Renal pelvis (tissue), 12 donors: ENCODE measurements at places on chromosomes 5 and 9. TPM values are rescaled to one million over a fixed set of nuclear protein-coding genes. Genes with fewer than 3 reads are reported as not detected.

DNA sequence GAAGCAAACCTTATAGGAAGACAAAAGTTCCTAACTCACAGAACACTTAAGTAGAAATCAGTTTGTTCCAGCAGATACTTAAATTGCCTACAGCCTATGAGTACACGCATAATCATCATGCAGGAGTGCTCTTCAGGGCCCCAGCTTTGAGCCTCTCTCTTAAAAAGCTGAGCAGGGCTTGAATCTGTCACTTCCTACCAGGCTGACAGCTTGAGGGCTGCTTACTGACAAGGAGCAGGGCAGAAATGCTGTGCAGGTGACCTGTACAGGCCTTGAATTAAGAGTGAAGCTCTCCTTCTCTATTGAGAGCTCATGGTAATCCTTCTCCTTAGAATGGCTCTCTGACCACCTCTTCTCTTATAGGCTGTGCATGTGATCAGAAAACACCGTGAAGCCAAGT, 66.5 kb upstream of the MAST4 start:
- DNase-seq, result no peak

GRCh38 chr5:180641566-180641900, 7.9 kb downstream of the FLT4 start:
- DNase-seq, result no peak

GRCh38 chr5:115601701-115602590, at the start of gene TICAM2:
TSS of gene TICAM2 (minus strand) at chr5:115602479. CDS start at chr5:115581256, 21,223 bp downstream.
- DNase-seq, result no peak

DNA sequence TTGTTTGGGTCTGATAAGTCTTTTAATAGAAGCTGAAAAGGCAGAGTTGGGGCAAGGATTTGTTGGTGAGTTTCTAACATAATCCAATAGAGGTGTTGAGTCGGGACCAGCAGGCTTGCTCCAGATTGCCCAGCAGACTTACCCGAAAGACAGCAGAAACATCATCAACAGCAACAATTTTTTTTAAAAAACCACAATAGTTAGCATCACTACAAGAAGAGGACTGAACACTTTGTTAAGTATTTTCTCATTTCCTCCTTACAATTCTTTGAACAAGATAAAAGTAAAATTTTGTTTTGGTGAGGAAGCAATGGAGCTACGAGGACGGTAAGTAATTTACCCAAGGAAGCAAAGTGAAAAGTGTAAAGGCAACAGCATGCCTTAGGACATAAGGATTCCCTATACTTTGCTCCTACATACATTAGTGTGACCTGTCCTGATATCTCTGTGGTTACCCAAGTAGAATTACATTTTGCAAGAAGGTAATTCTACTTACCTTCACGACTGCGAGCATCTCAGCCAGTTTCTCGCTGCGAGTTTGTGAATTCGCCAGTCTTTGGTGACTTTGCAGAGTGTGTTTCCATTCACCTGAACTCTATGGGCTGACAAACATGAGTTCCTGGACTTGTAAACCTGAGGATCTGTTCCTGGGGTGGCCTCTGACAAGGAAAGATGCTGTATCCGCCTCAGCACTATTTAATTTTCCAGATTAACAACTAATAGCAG, 13.2 kb downstream of the ITK start:
- DNase-seq, result no peak

DNA sequence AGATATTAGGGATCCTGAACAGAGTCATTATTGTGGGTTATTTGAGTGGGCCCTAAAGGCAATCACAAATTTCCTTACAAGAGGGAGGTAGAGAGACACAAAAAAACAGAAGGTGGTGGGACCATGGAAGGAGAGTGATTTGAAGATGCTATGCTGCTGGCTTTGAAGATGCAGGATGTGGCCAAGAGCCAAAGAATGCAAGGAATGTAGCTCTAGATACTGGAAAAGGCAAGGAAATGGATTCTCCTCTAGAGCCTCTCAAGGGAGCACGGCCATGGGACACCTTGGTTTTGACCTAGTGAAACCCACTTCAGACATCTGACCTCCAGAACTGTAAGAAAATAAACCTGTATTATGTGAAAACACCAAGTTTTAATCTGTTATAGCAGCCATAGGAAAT, 53.8 kb downstream of the TTC39B start:
- no peak for DNase-seq

GRCh38 chr9:87826331-87826730, 56.3 kb upstream of the SPATA31E1 start:
- no peak for DNase-seq

DNA sequence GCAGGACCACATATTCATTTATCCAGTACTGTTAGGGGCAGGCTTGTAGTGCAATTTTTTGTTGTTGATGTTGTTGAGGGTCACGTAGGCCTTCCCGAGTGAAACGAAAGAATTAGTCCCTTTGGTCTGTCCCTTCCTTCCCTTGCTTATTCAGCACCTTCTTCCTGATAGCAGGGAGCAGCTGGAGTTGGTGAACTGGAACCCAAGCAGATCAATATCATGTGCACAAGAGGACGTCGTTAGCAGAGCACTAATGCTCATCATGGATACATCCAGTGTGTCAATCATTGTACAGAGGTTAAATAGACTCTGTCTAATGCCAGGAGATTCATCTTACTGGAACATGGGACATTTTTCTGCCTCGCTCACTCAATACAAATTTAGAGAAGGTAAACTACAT, 33.0 kb upstream of the MAP1B start:
- no peak for DNase-seq

Gene DRD1
- polyA plus RNA-seq, result 0.01 TPM

Gene PLPP7
- polyA plus RNA-seq, result 2.4 TPM

Gene DAPK1
- 95.7 TPM for polyA plus RNA-seq

Gene PCDHGA6
- 7.9 TPM for polyA plus RNA-seq

Gene ABO
- polyA plus RNA-seq, result 19.2 TPM

Gene PDGFRB
- polyA plus RNA-seq, result 113 TPM

Gene ANXA2R
- polyA plus RNA-seq, result 1.6 TPM
